BJ (cell line): ENCODE measurements at places on chromosomes 3 and 15.

GRCh38 chr3:146511402-146512134, 32.8 kb downstream of the PLSCR1 start:
- no peak for DNase-seq

DNA sequence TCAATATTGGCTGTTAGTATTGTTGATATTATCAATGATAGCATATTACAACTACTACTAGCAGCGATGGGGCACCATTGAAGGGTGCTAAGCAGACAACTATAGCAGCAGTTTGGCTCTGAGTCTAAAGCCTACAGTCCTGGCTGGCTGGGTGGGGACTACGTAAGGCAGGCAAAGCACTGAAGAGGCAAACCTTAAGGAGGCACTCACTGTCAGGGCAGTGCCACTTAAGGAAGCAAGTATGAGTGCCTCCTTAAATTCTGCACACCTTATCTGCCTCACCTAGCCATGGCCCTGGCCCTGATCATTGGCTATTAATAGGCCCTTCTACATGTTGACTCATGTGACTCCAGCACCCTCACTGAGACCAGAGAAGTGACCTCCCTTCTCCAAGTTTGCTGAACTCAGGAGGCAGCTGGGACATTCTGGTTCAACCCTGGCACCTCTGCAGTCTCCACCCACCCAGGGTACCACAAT, 20.6 kb downstream of the CDCP1 start:
- no peak for DNase-seq

DNA sequence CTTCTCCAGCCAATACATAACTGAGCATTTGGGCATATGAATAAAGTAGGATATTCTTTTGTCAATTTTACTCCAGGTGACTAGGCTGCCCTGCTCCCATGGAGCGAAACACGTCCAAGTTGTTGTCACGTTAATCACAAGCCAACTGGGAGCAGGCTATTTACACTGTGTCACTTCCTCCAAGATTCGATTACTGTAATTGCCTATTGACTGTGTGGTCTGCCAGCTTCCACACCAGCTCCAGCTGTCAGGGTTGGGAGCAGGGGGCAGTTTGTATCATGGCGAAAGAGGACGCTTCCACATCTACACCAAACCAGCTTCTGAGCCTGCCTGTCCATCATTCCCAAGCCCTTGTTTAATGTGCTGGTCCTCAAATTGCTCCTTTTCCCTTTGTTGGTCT, 89.2 kb upstream of the RORA start:
- no peak for DNase-seq

- no peak for DNase-seq
These were observed 36.2 kb downstream of the GABRB3 start for GRCh38 chr15:26736502-26737248.

DNA sequence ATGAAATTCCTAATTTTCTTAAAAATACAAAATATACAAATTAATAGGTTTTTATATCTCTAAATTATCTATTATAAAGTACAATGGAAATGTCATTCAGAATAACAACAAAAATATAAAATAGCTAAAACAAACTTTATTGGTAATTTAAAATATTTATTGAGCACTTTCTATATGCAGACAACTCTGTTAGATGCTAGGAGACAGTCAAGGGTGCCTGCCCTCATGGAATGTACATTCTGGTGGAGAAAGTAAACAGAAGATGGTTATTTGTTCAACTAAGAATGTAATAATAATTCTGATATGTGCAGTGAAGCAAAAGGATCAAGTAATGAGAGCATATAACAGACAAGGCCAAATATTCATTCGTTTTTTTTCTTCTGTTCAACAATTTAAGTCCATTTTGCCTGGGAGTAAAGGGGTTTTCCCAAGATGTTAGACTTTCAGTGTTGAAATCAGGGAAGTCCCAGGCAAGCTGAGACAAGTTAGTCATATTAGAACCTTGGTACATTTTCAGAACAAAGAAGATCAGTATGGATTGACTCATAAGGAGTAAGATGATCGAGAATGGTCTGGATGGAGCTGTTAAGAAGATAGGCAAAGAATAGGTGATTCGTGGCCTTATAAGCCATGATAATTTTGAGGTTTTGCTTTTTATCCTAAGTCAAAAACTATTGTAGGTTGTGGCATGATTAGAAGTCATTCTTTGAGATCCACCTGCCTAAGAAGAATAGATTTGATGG, 150.2 kb upstream of the MLF1 start:
- peak; percentile 2 for DNase-seq
